Aorta (tissue), 5 donors: ENCODE measurements at places on chromosomes 2 and 18. TPM values are rescaled to one million over a fixed set of nuclear protein-coding genes. Genes with fewer than 3 reads are reported as not detected.

The LYPD6 gene
- total RNA-seq, result 0.23 TPM

The GRB14 gene
- 6.2 TPM for total RNA-seq

The DES gene
- 282 TPM for total RNA-seq

The EFEMP1 gene
- 989 TPM for total RNA-seq

DNA sequence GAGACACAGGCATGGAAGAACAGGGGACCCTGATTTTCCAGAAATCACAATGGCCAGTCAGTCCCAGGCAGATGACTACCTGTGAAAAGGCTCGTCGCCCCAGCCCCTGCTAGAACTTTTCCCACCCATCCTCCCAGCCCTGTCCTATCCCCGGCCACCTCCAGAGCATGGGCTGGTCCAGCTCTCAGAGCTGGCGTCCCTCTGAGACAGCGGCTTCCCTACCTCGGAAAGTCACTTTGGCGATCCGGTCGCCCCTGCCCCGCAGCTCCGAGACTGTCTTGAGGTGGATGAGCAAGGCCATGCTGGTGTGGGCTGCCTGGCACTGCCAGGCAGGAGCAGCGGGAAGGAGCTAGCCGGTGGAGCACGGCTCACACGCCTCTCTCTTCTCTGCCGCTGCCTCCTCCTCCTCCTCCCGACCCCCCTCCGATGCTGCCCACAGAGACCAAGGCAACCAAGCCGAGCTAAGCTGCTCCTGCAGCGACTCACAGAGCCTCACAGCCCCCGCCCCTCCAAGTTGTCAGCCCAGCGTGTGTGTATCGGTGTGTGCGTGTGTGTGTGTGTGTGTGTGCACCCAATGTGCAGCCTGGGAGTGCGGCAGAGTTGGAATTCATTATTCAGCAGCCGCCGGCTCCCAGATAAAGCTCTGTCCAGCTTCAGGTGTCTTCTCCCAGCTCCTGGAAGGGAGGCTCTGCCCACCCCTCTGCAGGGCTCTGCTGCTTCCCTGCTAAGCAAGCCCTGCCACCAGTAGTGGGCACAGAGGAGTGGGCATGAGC lies 80.5 kb upstream of the OTOF start:
- H3K4me3 ChIP-seq, result no peak overlapping the region
- no peaks in the 10 kb centered on the region for H3K4me1 ChIP-seq
- DNase-seq, result peak; percentile 35

- H3K27ac ChIP-seq, result no peak overlapping the region
- DNase-seq, result no peak
- H3K4me3 ChIP-seq, result no peak overlapping the region
- no peaks in the 10 kb centered on the region for H3K36me3 ChIP-seq
- no peaks in the 10 kb centered on the region for H3K27me3 ChIP-seq
- H3K4me1 ChIP-seq, result peaks cover 1% of the 10 kb centered on the region
Observed at GRCh38 chr2:178692845-178693244, 114.4 kb downstream of the TTN start.

- H3K4me3 ChIP-seq, result no peak overlapping the region
- H3K4me1 ChIP-seq, result no peaks in the 10 kb centered on the region
- no peak for DNase-seq
- no peaks in the 10 kb centered on the region for H3K27me3 ChIP-seq
Observed at GRCh38 chr2:173432049-173432754, 77.5 kb downstream of the CDCA7 start.

DNA sequence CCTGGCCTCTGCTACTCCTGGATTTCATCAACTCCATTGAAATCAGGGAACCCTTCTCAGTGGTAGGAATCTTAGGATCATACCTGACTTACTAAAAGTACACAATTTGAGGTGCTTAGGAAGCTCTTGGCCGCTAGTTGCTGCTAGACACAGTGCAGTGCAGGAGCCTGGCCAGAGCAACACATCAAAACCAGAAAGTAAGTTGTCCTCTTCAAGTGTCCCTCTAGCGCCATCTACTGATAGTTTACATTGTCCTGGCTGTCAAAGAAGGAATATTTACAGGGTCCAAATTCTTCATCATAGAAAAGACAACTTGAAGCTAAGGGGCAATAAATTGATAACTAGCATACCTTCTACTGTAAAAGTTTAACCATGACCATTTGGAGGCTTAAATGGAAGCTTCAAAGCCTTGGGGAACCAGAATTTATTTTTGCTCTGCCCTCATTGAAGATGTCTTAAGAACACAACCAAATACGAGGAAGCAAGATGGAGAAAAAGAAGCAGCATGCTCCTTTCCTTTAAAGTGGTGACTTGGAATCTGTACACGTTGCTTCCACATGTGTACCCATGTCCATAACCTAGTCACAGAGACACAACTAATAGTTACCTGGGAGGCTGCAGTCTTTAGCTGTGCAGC lies 889.1 kb upstream of the GCFC2 start:
- H3K27ac ChIP-seq, result no peak overlapping the region
- H3K4me1 ChIP-seq, result no peaks in the 10 kb centered on the region
- no peak for DNase-seq
- no peak overlapping the region for H3K4me3 ChIP-seq

DNA sequence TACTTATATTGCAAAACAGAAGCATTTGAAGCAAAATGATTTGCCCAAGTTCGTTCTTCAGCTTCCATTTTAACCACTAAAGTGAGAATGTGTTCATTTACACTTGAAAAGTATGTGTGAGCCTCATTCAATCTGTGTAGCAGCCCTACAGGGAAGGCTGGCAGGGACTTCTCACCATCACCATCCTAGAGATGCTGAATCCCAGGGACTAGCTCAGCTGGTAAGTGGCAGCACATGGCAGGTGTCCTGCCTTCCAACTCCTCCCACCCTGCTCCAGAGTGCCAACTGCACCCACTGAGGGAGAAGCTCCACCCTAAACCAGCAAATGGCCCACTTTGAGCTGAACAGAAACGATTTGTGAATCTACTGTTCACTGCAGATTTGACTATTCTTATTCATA lies 91.5 kb downstream of the EN1 start:
- DNase-seq, result no peak
- no peaks in the 10 kb centered on the region for H3K27me3 ChIP-seq
- H3K4me3 ChIP-seq, result no peak overlapping the region
- no peaks in the 10 kb centered on the region for H3K36me3 ChIP-seq

GRCh38 chr18:64332835-64333234 lies 183.9 kb upstream of the LINC00305 start:
- no peaks in the 10 kb centered on the region for H3K36me3 ChIP-seq
- H3K27ac ChIP-seq, result no peak overlapping the region
- no peak overlapping the region for H3K4me3 ChIP-seq
- H3K27me3 ChIP-seq, result no peaks in the 10 kb centered on the region
- no peak for DNase-seq
- no peaks in the 10 kb centered on the region for H3K4me1 ChIP-seq

- no peaks in the 10 kb centered on the region for H3K4me1 ChIP-seq
- no peaks in the 10 kb centered on the region for H3K36me3 ChIP-seq
- no peak overlapping the region for H3K27ac ChIP-seq
- H3K27me3 ChIP-seq, result no peaks in the 10 kb centered on the region
Observed at GRCh38 chr2:164115806-164116205, 380.0 kb upstream of the FIGN start.

GRCh38 chr2:102940684-102941083 lies 178.9 kb downstream of the TMEM182 start:
- H3K4me3 ChIP-seq, result no peak overlapping the region
- H3K36me3 ChIP-seq, result no peaks in the 10 kb centered on the region
- no peaks in the 10 kb centered on the region for H3K4me1 ChIP-seq
- no peak overlapping the region for H3K27ac ChIP-seq

GRCh38 chr2:9995059-9995458 lies 43.6 kb downstream of the GRHL1 start:
- DNase-seq, result no peak
- H3K36me3 ChIP-seq, result no peaks in the 10 kb centered on the region
- H3K27me3 ChIP-seq, result no peaks in the 10 kb centered on the region
- H3K27ac ChIP-seq, result no peak overlapping the region
- H3K4me1 ChIP-seq, result no peaks in the 10 kb centered on the region
- H3K4me3 ChIP-seq, result no peak overlapping the region

- H3K27ac ChIP-seq, result peak overlapping the region; percentile 84
- H3K4me1 ChIP-seq, result no peaks in the 10 kb centered on the region
- H3K4me3 ChIP-seq, result peak overlapping the region; percentile 89
Observed at GRCh38 chr18:7567474-7568425, 634 bp downstream of the PTPRM start.
